ENCODE measurements at places on chromosomes 11 and 22.
A peak's percentile ranks its signal among the peaks of the same experiment; 100 is the strongest.

- DNase-seq: no peak
These were observed 686.1 kb downstream of the TBC1D22A start for GRCh38 chr22:47448231-47449223.

- peak; percentile 7 for DNase-seq
These were observed 912.8 kb downstream of the DLG2 start for GRCh38 chr11:84714316-84714780.

DNA sequence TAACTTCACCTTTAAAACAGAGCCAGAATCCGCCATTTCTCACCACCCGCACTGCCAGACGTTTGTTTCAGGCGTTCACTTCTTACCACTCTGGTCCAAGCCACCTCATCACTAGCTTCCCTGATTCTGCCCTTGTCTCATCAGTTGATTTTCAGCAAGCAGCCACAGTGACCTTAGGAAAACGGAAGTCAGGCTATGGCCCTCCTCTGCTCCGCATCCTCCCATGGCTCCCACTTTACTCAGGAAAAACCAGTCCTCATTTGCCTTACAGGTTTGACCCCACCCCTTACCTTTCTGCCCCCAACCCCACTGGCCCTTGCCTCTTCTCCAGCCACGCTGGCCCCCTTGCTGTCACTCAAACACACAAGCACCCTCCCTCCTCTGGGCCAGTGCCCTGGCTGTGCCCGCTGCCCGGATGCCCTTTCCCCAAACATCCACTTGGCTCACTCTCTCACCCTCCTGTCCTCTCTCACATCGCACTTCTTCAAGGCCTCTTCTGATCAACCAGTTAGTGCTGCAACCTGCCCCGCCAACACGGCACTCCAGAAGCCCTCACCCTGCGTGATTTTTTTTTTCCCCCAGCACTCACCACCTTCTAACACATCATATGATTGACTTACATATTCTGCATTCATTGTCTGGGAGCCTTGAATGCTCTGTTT, 18.9 kb downstream of the TPST2 start:
- no peak for DNase-seq

GRCh38 chr11:130133716-130134115, 25.9 kb upstream of the ST14 start:
- DNase-seq: no peak

DNA sequence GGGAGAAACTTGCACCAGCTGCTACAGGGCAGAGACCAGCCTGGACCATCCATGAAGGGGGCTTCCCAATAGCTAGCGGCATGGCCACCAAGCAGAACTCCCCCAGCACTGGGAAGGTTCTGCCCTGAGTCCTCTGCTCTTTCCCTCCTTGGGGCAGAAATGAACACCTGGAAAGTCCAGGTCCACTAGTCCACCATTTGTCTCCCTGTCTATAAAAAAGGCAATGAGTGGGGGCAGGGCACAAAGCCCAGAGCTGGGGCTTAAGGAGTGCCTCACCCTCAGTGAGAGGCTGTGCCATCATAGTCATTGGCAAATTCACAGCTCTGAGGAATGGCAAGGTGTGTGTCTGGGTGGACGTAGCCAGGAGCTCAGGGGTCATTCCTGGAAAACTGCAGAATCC, 420.3 kb downstream of the SOX6 start:
- no peak for DNase-seq

DNA sequence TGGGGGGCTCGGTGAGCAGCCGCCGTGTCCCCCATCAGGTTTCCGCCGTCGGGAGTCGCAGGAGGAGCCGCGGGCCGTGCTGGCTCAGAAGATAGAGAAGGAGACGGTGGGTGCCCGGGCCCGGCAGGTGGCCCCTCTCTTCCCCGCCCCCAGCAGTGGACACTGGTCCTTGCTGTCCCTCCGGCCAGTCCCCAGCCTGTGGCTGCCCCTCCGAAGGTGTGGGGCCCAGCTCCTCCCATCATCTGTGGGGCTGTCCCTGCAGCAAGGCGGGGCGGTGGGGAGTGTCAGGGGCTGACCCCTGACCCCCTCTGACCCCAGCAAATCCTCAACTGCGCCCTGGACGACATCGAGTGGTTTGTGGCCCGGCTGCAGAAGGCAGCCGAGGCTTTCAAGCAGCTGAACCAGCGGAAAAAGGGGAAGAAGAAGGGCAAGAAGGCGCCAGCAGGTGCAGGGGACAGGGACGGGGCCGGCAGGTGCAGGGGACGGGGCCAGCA, 15.3 kb downstream of the EPS8L2 start:
- no peak for DNase-seq

DNA sequence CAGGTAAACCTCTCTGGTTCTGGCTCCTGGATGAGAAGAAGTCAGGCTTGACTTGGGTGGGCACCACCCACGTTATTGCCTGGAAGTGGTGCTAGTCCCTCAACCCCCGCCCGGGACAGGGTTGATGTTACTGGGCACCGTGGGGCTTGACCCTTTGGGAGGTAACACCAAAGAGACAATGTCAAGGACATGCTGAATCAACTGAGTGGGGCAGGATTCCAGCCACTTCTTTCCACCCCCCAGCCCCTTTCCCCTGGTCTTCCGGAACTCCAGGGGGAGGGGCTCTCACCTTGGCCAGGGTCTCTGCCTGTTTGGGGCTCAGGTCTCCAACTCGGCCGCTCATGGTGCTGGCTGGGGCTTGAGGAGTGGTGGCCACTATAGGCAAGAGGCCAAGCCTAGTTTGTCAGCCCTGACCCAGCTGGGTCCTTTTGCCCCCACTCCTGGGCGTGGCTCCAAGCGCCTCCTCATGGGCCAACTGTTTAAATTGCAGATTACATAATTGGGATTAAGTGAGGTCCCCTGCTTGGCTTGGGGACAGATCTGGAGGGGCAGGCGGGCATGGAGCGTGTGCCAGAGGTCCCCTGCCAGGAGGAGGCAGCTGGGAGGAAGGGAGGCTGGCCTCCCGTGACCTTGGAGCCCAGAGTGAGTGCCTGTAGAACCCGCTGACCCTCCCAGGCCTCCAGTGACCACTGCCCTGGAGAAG, at the start of gene SEC14L3:
SEC14L3 (minus strand) TSS at position 402 of the 703 bp plus-strand sequence; CDS start at position 343, 59 bp downstream.
- DNase-seq: peak; percentile 20

GRCh38 chr11:105081412-105082150, 36.4 kb upstream of the CARD16 start:
- no peak for DNase-seq

- DNase-seq: no peak
These were observed 4.2 kb upstream of the ANO1 start for GRCh38 chr11:70073871-70074371.

GRCh38 chr11:8814209-8814922, 96.6 kb upstream of the AKIP1 start:
- DNase-seq: no peak

- DNase-seq: no peak
These were observed 110.7 kb downstream of the CACNA1I start for GRCh38 chr22:39681038-39681861.

- DNase-seq: no peak
These were observed 30.6 kb upstream of the PIK3C2A start for GRCh38 chr11:17238377-17238776.

GRCh38 chr11:66616379-66617154, at the start of gene RBM14:
Gene RBM14 (plus strand): TSS chr11:66616630. CDS start chr11:66616721, 91 bp downstream.
- DNase-seq: peak; percentile 99

GRCh38 chr22:46082633-46083032, 67.7 kb upstream of the PPARA start:
- DNase-seq: no peak

DNA sequence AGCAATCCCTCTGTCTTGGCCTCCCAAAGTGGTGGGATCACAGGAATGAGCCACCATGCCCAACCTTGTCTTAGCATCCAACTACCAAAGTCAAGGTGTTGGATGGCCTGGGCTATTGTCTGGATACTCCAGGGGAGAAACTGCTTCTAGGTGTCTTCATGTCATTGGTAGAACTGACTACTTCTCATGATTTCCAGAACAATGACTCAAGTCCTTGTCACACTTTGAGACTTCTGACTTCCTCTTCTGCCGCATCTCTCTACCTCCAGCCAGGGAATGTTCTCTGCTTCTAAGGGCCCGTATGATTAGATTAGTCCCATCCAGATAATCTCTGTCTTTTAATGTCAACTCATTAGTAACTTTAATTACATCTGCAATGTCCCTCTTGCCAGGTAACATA, 30.6 kb downstream of the APOL6 start:
- no peak for DNase-seq

DNA sequence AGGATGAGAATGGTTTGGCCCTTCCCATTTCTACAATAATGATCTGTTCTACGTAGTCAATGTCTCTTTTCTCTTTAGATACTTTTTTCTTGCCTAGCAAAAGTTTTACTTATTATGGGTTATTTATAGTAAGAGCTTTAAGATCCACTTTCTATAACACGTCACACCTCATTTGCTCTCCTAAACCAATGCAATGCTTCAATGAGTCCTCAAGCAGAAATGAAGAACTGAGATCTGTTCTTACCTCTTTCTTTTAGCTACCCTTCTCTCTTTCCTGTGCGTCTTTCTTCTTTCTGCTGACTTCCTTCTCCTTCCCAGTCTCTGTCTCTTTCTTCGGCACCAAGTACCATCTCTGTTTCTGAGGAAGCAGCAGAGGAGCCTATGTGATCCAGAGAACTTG, 61.8 kb downstream of the SNX19 start:
- DNase-seq: no peak

DNA sequence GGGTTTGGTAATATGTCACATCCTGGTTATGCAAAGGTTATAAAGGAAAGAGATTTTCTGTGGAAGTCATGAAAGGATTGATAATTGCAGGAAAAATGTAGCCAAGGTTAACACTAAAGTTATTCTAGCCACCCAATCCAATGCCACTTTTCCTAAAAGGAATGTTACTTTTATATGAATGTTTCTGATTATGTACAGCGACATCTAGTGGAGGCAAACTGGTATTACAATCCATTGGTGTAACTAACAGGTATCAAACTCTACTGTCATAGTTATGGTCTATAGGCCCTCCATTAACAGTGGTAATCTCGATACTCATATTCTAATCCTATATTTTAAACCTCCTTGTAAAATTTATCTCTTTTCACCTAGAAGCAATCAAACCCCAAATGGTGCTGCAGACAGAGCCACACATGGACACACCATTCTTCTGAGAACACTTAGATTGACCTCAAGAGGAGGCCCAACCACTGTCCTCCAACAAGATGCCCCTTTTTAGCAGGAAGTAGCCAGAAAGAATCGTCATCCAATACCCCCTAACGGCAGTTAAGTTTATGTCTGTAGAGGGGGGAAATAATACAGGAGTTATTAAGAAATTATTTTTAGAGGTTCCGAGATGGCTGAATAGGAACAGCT, 74.9 kb upstream of the RAG2 start:
- peak; percentile 56 for DNase-seq

GRCh38 chr11:68505596-68505995, 45.0 kb downstream of the PPP6R3 start:
- no peak for DNase-seq

DNA sequence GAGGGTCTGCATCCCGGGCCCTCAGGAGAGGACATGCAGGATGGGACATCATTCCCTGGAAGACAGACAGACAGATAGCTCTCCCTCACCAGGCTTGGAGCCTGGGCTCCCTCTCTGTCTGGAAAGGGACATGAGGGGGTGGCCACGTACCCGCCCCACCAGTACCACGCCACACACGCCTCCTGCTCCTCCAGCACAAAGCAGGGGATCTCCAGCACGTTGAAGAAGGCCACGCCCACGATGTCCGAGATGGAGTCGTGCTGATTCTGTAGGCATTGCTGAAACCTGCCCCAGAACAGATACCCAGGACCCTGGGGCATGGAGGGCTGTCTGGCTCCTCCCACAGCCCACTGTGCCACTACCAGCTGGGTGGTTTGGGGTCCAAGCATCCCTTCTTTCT, 2.2 kb downstream of the PLA2G3 start:
- DNase-seq: no peak

DNA sequence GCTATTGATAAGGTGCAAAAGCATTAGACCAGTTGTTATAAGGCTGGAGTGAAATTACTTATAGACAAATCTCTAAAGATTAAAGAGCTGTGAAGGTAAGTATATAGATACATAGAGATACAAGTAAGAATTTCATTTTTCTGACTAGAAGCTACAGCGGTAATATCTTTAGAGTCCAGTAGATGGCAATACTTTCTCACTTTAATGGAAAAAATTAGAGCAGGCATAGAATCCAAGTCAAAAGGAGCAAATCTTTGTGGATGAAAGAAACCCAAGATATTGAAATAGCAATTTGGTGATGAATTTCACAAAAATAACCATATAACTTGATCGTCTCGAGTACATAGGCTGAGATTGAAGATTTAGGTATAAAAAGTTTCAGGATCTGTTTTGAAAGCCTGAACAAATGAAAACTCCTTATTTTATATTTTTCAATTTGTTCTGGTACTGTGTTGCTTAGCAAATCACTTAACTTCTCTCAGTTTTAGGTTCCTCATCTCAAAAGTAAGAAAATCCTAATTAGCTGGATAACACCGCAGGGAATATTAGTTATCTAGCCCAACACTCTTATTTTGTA, 81.9 kb downstream of the UVRAG start:
- no peak for DNase-seq

GRCh38 chr11:31487848-31488247, 21.6 kb downstream of the IMMP1L start:
- peak; percentile 55 for DNase-seq

DNA sequence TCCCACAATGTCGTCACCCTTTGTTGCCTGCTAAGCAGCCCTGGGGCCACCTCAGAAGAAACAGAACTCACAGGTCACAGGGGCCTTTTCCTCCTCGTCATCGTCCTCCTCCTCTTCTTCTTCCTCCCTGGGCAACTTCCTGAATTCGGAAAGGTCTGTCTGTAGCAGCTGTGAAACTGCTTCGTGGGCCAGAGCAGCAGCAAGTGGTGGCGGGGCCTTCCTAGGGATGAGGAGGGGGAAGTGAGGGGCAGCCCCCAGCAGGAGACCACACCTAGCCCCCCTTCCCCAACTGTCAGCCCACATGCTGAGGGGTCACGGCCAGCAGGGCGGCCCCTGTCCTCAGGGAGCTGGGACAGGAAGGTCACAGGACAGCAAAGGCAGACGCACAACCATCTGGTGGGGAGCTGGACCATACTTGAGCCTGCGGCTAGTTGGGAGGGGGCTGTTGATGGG, 13.2 kb downstream of the PPM1F start:
- DNase-seq: no peak

GRCh38 chr11:121368364-121369240, 76.0 kb downstream of the SC5D start:
- no peak for DNase-seq

- DNase-seq: no peak
These were observed 17.9 kb downstream of the BRSK2 start for GRCh38 chr11:1407668-1408067.

- DNase-seq: no peak
These were observed 6.7 kb upstream of the SORL1-AS1 start for GRCh38 chr11:121459413-121460017.

DNA sequence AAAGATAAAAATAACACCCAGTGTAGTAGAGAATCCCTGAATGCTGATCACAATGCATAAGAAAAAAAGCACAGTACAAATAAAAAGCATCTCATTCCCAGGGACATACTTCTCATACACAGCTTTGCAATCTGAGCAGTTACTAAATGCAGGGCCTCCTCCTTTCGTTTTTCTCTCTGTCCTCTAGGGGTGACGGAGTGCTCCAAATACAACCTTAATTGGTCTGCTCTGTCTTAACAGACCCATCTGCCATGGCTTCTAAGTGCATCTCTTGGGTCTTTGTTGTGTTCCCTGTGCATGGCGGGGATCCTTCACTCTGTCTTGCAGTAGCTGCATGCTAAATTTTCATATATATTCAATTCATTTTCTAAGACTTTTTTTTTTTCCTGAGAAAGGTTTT, 1114.2 kb upstream of the RAG2 start:
- peak; percentile 27 for DNase-seq
